NCI-H1694 treated with DMSO at 0.1 percent for 48 hours (cell line): ENCODE measurements at places on chromosomes 12 and 14.
A peak's percentile ranks its signal among the peaks of the same experiment; 100 is the strongest.

GRCh38 chr14:78848234-78848820 is 678.2 kb downstream of the NRXN3 start:
- peak; percentile 38 for DNase-seq

DNA sequence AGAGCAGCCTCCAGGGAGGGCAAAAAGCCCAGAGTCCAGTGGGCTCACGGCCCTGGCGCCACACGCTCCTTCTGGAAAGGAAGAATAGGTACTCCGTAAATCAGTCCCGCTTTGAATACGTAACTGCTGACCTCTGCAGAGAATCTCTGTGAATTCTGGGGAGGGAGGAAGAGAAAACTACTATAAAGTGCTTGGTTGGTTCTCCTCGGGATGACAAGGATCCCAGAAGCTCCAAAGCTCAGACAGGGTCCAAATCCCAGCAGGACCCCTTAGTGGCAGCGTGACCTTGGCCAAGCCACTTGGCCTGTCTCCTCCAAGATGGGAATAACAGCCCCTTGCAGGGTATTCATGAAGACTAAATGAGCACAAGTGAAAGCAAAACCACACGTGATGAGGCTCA is 31.7 kb downstream of the ANO2 start:
- DNase-seq: no peak

DNA sequence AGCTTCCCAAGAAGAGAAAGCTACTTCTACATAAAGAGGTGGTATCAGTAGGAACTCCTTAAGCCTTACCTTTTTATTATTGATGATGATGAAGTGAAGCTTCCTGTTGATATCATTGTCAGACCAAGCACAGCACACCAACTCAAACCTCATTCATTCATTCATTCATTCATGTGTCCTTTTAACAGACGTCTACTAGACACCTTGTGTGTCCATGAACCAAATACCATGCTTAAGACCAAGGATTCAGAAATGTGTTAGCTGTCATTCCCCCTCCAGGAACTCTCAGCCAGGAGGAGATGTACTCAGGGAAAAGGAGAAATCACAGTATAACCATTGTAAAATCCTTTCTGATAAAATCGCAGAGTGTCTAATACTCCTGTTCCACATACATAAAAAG is 194.8 kb downstream of the ZFP36L1 start:
- no peak for DNase-seq

DNA sequence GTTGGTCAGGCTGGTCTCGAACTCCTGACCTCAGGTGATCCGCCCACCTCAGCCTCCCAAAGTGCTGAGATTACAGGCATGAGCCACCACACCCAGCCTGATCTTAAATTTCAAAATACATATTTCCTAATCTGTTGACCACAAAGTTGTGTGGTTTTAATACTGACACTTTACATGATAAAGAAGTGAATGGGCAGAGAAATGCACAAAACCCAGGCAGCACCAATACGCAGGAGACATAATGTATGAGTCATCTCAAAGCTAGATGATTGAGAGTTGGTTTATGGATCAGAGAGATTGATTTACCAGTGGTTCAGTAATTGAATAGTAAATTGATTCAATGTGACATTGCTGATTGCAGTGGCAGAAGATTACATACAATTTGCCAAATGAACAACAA is 19.2 kb upstream of the PPP2R5E start:
- no peak for DNase-seq

- DNase-seq: no peak
These were observed 80.7 kb downstream of the GRIN2B start for GRCh38 chr12:13900718-13901117.
